ENCODE measurements at places on chromosomes 4 and X.

GRCh38 chrX:39772057-39772832, 325.5 kb downstream of the BCOR start:
- peak; percentile 12 for DNase-seq

- no peak for DNase-seq
Observed at GRCh38 chr4:4269856-4270255, 20.1 kb downstream of the LYAR start.

DNA sequence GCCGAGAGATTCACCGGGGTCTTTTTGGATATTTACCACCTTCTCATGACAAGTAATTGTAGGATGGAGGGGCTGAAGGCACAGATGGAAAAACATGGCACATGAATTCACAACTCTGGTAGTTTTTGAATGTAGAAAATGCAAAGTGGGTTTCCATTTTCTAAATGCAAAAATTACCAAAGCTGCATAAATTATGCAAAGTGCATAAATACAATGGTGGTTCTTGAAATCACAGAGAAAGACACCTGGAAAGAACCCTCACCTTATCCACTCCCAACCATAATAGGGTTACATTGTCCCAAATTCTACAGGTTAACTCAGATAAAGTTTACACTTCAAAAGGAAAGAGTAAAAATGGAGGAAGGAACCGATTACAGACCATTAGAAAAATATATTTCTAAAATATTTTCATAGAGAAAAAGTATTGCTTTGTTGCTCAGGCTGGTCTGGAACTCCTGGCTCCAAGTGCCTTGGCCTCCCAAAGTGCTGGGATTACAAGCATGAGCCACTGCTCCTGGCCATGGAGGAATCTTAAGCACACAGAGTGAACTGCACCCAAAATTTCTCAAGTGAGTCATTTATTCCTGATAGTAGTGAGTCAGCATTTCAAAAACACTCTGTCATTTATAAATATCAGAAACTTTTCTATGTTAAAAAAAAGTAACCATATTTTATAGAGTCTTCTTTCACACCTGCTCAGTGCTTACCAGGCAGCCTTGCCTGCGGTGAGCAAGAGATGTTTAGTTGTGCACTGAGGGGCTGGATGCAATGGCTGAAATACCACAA, 101.4 kb downstream of the FIP1L1 start:
- DNase-seq: no peak

GRCh38 chr4:43766648-43767047, 682.0 kb downstream of the KCTD8 start:
- DNase-seq: no peak

DNA sequence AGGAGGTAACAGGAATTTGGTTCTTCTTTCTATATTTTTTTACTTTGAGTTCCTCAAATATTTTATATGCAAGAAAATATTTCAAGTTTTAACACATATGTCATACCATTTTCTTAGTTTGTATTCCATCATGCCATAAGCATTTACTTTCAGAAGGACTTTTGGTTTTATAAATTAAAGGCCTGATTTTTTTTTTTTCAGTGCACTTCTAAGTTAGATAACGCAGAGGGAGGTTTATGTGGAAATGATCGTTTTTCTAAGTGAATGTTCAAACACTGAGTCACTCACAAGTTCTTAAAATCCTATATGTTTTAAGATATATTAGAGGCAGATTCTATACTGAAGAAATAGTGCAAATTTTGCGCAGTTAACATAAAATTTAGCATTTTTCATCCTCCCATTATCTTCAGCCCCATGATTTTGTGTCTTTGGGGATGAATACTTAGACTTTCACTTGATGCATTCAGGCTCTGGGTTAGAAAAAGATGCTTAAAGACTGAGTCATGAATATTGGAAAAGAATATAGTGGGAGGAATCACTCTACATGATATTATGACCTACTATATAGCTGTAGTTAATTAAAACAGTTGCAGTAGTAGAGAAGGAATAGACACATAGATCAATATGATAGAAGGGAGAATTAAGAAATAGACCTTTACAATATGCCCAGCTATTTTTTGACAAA, 54.9 kb downstream of the COL4A5 start:
- DNase-seq: no peak

DNA sequence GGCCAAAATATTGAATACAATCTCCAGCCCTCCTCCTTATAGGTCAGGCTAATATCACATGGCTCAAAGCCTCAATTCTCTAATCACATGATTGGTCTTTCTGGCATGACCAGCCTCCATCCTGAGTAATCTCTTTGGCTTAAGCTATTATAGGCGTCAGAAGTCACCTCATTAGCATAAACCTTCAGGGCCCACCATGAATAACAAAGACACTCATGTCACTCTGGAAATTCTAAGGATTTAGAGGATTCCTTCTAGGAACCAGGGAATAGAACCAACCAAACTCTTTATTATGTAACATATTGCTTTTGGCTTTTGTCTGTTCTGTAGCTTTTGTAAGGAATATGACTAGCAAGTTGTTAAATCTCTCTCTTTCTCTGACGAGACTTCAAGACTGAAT, 109.2 kb upstream of the IGFBP7 start:
- DNase-seq: no peak

DNA sequence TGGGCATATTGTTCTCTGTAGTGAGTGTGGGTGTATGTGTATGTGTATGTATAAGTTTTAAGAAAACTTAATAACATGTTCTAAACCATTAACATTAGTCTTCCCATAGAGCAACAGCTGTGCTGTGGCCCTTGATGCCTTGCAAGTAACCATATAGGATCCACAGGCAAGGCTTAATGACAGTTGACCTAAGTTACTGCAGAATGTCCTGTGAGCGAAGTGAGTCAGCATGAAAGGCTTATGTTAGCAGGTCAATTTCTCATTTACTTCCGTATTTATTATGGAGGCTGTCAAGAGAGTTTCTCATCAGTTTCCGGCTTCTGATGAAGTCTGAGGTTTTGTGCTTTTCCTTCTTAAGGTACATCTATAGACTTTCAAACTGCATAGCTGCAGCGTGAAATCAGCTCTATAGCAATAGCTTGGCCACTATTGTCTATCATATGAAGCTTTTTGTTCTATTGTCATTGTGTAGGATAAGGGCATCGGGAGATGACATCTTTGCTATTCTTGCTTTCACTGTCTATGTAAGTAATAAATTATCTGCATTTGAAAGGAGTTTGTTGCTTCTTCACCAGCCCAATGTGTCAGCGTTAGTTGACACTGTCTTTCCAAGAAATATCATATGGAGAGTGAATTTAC, 1153.4 kb upstream of the AGA start:
- no peak for DNase-seq

GRCh38 chrX:44343412-44344141, at the start of gene EFHC2:
TSS of gene EFHC2 (minus strand) at chrX:44343672. CDS start at chrX:44343588, 84 bp downstream.
- no peak for DNase-seq

- no peak for DNase-seq
Observed at GRCh38 chr4:12958436-12958835, 525.7 kb downstream of the RAB28 start.

GRCh38 chrX:7266288-7266687, 118.3 kb upstream of the PUDP start:
- no peak for DNase-seq

- DNase-seq: no peak
Observed at GRCh38 chr4:109672169-109672930, 30.9 kb downstream of the CASP6 start.

DNA sequence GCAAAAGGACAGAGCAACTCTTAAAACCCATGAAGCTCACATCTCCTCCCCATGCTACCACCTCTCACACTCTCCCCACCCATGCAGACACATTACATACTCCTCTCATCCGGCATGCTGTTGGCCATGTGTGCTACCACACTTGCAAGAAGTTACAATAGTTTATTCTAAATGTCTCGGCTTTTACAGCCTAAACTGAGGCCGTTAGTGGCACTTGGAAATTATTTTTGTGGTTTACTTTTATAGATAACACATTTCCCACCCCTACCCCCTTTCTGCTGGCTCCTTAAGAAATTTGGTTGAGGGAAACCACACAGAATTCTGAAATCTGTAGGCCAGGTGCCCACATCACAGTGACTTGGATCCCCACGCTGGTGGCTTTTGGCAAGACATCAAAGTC, 141.1 kb upstream of the HHIP start:
- no peak for DNase-seq

DNA sequence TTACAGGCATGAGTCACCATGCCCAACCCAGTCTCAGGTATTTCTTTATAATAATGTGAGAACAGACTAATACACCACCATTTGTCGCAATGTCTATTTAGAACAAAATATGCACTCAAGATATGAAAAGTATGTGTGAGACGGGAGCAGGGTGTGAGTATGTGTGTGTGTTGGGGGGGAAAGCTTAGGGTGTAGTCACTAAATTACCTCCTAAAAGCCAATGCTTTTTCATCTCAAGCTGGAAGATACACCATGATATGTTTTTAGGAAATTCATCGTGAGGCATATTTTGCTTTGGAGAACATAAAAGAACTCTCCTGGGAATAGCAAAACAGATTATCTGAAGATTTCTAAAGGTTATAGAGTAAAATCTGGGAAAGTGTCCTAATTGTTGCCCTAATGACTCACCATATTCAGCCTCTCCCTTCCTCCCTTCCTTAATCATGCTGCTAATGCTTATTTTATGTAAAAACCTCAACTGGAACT, 262.7 kb downstream of the PDHA2 start:
- DNase-seq: no peak

DNA sequence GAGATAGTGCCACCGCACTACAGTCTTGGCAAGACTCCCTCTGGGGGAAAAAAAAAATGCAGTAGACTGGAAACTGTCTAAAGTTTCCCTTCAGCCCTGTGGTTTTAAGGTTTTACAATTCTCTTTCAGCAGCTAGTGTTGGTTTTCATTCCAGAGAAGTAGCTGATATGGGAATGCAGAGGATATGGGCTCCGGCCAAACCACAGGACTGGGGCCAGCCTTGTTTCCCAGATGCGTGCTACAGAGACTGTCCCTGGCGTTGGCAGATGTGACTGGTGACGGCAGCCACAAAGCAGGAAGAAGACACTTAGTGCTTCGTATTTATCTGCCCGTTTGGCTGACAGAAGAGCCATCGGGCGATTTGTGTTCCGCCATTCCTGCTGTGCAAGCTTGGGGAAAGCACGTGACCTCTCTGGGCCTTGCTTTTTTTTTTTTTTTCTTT, 43.2 kb downstream of the ZBTB49 start:
- DNase-seq: no peak

- DNase-seq: no peak
Observed at GRCh38 chr4:2066571-2067445, 7.7 kb downstream of the NAT8L start.

DNA sequence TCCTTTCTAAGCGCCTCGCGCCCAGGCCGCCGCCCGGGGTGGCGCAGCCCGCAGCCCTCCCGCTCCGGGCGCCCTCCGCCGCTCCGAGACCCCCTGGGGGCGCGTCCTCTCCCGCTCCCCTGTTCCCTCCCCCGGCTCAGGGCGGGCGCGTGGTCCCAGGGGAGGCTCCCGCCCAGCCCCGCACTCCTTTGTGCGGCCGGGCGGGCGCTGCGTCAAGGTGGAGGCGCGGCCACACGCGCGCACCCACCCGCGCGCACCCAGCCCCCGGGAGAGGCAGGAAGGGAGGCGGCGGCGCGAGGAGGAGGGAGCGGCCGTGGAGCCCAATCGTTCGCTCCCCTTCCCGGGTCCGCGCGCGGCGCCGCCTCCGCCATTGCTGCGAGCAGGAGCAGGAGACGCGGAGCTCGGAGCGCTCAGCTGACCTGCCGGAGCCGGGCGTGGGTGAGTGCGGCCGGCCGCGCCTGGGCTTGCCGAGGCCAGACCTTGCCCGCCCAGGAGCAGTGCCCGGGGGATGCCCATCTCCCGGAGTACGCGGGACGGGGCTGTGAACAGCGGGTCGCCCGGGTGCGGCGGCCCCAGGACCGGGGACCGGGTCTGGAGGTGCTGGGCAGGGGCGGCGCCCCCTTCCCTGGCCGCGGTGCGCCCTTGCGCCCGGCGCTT, at the start of gene NSG1:
Gene NSG1, plus strand, starts transcription at position 367 of the 657 bp plus-strand sequence. CDS start 528 bp downstream, outside the sequence.
- no peak for DNase-seq

DNA sequence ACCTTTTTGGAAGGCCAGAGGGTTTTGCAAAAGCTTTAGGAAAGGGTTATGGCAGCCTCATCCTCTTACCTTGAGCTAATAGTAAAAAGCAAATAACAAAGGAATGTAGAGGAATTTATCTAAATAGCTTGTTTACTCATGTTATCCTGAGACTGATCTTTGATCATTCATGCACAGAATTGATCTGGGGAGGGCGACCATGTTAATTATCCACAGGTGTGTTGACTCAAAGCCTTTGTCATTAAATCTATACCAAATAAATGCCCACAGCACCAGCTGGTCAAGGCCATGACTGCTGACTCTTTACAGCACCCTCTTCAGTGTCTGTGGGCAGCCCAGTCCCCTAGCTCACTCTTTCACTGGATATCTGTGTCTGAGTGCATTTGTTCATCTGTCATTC, 22.8 kb upstream of the DCLK2 start:
- DNase-seq: no peak

DNA sequence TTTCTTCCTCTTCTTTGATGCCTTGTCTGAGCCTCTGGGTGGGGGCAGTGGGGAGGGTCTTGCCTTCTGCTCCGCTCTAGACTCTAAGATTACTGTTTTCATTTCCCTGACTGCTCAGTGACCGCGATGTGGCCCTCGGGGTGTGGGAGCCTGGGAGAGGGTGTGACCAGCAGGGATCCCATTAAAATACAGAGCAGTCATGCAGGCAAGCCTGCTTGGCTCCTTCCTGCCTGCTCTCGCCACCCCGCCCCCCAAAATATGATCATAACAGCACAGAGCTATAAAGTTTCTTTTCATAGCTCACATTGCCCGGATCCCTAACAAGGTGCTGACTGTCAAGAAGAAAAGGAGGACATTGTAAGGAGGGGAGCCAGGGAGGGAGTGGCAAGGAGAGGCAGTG, 332.9 kb downstream of the RAB28 start:
- no peak for DNase-seq

DNA sequence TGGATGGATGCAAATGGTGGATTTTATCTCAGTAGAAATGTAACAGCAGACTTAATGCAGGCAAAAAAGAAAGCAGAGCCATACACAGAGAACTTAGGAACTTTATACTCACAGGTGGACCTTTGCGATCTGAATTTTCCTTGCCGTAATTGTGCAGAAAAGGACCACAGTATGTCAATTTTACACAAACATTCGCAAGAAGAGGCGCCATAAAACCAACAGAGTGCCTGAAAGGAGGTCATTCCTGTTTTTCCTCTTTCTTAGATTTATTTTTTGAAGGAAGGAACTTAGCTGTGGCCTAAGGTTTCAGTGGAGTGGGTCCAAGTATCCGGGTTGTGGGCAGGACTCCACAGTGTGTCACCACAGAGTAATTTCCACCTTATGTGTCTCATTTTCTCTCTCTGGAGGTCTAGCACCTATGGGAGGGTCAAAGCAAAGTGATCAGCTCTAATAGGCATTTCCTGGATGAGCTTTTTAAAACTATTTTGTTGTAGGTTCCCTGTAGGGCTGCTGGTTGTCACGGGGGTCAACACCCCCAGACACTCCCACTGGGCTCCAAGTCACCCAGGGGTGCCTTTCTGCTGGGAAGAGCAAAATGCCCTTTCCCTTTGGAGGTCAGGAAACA, 24.7 kb upstream of the PBDC1 start:
- no peak for DNase-seq

GRCh38 chrX:153993079-153993478, 20.5 kb downstream of the TMEM187 start:
- DNase-seq: no peak

GRCh38 chrX:43003939-43004338, 226.0 kb upstream of the PPP1R2C start:
- no peak for DNase-seq
